Caki2 (cell line): ENCODE measurements at places on chromosomes 16 and 17.

- DNase-seq = peak; percentile 26
Observed at GRCh38 chr17:71118039-71118438, 948.7 kb downstream of the KCNJ2 start.

GRCh38 chr16:4435337-4436067 is 9.8 kb downstream of the DNAJA3 start:
- DNase-seq = no peak

DNA sequence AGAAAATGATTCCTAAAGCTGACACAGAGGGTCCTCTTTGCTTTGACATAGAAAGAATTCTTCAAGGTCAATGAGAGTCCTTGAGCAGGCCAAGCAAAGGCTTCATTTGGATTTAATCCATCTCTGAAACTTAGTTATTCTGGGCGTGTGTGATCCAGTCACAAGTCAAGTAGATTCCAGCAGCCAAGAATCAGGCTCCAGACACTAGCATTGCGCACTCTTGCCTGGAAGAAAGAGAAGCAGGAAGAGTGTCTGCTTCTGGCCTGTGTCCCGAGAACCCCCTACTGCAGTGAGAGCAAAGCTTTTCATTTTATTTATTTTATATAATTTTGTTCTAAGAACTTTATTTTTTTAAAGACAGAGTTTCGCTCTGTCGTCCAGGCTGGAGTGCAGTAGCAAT is 88.2 kb upstream of the CACNG5 start:
- DNase-seq = no peak

DNA sequence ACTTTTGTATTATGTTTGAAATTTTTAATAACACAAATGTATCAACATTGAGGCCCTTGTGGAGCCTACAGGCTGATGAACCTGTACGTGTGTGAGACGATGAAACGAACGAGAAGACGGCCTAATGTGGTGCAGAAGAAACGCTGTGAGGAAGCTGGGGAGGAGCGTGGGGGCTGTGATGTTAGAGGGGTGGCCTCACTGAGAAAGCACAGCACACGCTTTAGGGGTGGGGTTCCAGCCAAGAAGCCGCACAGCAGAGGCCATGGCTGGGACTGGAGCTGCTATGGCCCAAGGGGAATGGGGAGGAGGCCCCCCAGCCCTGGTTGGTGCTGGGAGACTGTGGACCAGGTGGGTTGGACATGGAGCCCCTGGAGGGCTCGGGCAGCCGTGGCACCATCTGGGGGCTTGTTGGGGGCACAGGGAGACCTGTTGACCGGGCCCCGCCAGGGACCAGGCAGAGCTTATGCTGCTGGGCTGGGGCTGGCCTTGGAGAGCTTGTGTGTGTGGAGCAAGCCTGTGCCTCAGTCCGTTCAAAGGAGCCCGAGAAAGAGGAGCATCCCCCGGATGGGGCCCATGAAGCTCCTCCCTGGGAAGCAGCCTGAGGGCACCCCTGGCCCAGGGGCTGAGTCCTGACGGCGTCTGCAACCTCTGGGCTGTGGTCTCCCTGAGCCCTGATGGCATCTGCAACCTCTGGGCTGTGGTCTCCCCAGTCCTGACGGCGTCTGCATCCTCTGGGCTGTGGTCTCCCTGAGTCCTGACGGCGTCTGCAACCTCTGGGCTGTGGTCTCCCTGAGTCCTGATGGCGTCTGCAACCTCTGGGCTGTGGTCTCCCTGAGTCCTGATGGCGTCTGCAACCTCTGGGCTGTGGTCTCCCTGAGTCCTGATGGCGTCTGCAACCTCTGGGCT is 44.7 kb downstream of the METRNL start:
- DNase-seq = no peak

DNA sequence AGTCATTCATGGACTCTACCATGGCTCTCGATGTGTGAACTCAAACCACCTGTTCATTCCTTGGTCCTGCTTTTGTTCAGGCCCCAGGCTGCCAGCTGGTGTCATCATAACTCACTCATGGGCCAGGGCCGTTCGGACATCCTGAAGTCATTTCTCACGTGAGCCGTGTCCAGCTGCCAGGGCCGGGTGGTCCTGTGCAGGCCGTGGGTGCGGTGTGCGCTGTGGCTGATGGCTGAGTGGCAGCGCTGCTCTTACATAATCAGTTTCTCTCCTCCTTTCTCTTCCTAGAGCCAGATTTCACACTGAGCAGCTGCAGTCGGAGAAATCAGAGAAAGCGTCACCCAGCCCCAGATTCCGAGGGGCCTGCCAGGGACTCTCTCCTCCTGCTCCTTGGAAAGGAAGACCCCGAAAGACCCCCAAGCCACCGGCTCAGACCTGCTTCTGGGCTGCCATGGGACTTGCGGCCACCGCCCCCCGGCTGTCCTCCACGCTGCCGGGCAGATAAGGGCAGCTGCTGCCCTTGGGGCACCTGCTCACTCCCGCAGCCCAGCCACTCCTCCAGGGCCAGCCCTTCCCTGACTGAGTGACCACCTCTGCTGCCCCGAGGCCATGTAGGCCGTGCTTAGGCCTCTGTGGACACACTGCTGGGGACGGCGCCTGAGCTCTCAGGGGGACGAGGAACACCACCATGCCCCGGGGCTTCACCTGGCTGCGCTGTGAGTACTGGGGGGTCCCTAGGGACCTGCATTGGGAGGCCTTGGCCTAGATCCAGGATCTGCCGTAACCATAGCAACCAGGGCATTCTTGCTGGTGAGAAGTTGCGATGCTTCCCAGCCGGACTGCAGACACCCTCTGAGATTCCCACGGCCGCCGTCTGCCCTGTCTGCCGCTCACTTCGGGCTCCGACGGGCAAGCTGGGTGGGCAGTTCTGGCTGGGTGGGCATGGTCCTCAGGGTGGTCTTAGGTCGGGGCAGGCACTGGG is at the start of gene IL34:
IL34 (plus strand) TSS at position 300 of the 982 bp plus-strand sequence; CDS start at position 689, 389 bp downstream.
- no peak for DNase-seq

DNA sequence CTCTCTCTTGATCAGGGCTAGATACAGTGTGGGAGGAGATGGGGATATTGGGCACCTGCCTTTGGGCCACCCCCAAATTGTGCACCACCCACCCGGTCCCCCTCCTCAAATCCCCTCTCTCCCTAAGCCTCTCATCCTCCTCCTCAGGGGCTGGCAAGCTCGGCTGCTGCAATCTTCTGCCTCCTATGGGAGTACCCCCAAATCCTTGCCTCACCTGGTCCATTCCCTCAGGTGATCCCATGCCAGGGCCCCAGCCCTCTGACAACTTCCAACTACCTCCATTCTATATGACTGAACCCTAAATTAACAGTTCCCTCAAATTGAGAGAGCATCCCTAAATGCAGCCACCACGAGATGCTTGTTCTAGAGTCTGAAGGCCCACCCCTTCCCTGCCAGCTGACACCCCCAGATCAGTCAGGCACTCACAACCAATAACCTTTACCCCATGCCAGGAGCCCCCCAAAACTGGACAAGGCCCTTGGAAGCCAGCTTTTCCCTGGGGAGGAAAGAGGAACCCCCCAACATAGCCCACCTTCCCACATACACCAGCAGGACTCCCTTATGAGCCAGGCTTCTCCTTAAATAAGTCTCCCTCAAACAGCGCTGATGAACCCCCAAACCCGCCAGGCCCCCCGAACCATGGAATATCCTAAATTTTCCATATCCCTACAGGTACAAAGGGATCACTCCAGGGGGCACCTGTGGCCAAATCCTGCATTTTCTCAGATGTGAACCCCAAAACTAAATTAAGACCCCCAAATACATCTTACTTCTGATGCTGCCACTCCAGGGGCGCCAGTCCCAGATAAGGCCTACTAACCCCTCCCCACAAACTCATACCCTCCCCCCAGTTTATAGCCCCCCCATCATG is 3.2 kb downstream of the DLG4 start:
- DNase-seq = no peak

GRCh38 chr17:37384560-37385149 is 8.9 kb downstream of the C17orf78 start:
- no peak for DNase-seq

DNA sequence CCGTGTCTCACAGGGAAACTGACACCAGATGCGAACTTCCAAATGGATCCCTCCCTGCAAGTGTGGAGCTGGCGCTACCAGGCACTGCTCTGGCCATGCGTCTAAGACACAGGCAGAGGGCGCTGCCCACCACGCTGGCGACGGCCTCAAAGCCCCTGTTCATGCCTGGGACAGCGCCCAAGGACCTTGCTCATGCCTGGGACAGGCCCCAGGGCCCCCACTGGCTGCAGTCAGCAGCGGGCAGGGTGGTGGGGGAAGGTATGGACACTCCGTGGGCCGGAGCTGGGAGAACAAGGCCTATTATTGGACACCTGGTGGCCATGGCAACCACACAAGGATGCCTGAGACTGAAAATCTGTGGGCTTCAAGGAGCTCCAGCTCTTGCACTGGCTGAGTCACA is 8.8 kb downstream of the ZG16B start:
- peak; percentile 75 for DNase-seq

GRCh38 chr17:37043201-37043600 is 94.4 kb downstream of the AATF start:
- no peak for DNase-seq

DNA sequence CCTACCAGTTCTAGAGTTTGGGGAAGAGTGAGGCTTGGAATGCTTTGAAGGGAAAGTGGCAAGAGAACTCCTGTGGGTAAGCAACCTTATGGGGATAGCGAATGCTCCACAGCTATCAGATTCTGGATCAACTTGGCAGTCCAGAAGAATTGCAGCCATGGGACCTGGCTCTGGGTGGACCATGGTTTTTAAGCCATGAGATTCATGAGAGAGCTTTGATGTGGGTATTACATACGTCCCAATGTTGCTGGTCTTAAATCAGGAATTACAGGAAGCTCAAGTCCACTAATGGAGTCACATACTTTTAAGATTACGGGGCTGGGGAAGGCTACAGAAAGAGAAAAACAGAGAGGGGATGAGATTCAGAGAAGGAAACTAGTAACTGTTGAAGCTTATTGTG is 142.5 kb upstream of the ELAC2 start:
- no peak for DNase-seq

DNA sequence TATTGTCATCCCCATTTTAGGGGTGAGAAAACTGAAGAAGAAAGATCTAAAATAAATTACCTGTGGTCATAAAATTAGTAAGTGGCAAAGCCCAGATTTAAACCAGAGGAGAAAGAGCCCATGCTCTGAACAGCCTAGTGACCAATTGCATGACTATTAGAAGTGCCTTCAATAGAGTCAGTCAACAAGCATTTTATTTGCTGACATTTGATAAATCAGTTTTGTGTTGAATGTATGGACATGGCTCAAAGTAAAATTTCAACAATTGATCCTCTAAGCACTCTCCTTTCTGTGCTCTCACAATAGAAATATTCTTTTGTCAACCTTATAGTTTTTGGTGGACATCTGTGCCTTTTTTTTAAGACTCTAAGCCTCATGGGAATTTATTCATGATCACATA is 572.9 kb upstream of the SOX9 start:
- DNase-seq = no peak

- DNase-seq = peak; percentile 50
Observed at GRCh38 chr16:30997725-30998711, 12.4 kb downstream of the STX1B start.

DNA sequence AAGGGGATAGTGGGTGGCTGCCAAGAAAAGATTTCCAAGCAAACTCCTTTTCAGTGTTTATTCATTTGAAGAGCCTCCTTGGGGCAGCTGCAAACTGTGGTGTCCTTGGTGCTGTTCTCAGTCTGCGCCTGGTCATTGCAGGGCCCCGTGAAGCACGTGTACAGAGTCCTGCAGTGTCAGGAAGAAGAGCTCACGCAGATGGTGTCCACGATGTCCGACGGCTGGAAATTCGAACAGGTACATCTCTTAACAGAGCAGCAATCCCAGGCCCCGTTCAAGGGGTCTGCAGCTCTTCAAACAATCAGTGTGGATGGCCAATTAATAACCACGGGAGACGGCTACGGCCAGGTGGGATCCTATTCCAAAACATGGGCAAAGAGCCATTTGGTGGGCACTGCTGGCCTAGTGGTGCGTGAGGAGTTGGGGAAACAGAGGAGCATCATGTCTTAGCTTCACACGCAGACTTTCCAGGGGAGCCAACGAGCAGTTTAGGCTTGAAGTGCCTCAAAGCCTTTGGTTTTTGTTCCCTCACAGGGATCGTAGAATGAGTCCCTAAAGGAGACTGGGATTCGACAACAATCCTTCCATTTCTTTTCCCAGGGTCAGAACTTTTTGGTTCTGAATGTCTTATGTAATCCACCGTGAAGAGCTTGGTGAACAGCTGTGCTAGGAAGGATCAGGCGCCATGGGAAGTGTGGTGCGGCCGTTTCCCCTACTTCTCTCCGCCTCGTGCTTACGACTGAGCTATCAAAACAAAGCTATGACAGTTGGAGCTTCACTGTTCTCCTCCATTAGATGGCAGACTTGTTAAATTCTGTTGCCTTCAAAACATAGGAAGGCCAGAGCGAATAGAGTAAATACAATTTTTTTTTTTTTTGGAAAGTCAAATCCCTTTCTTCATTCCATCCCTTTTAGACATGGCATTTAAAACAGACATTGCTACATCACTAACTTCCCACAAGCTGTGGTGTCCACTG is 12.6 kb downstream of the KCTD2 start:
- DNase-seq = peak; percentile 67

DNA sequence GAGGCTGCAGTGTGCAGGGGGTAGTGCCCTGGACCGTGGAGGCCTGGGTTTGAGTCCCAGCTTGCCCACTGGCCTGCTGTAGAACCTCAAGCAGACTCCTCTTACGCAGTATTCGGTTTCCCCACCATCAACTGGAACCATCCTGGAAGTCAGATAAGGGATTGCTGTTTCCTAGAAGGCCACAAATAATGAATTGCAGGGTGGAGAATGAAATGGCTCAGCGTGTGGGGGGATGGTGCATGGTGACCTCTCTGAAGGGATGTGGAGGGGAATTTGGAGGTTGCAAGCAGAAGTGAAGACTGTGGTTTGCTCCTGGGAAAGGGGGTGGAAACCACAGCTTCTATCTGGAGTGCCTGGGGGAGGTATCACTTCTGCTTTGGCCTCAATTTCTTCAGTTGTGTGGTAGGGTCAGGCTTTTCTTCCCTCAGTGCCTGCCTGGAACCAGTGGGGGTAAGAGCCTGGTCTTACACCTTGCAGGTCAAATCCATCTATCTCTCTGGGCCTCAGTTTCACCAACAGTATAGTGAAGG is 1.7 kb downstream of the ADGRG5 start:
- no peak for DNase-seq

DNA sequence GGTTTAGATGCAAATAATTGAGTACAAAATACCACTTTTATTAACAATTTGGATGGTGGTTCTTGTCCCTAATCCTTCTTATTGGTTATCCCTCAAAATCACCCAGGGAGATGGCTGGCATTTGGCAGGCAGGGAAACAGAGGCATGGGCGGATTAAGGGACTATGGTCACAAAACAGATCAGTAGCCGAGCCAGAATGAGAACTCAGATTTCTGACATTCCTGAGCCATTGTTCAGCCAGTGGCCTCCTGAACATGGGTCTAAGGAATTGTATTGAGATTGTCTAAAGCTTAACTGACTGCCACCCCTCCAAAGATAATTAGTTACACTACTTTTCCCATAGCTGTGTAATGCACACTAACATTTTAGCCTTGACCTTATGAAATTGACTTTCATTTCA is 88.4 kb downstream of the CHD9NB start:
- DNase-seq = no peak
